ENCODE measurements at places on chromosomes 2 and 18.
A peak's percentile ranks its signal among the peaks of the same experiment; 100 is the strongest.

DNA sequence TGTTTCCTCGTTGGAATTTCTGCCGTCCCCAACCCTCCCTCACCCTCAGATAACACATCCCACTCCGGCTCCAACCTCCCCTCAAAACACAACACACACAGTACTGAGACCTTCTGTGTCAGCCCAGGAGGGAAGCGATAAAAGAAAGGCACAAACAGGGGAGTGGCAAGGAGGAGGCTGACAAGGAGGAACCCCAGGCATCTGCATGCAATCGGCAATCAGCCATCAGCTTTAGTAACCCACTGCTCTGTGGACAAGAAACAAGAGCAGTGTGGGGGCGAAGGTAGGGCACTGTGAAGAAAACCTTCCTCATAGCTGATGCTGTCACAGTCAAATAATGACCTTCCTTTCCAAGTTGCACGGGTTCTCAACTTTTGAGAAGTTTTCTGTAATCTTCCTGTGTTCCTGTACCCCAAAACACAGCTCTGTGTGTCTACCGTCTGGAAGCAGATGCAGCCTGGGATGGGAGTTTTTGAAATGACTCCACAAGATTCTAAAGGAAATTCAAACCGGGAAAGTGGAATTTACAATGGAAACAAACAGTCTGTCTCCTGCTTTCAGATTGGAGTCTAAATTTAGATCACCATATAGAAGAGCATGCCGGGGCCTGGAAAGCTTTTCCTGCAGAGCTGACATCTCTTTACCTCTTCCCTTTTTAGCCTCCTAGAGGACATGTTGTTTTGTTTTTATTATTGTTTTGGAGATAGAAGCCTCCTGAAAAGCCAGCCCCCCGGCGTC lies 16.4 kb upstream of the LPIN2 start:
- peak; percentile 73 for DNase-seq

DNA sequence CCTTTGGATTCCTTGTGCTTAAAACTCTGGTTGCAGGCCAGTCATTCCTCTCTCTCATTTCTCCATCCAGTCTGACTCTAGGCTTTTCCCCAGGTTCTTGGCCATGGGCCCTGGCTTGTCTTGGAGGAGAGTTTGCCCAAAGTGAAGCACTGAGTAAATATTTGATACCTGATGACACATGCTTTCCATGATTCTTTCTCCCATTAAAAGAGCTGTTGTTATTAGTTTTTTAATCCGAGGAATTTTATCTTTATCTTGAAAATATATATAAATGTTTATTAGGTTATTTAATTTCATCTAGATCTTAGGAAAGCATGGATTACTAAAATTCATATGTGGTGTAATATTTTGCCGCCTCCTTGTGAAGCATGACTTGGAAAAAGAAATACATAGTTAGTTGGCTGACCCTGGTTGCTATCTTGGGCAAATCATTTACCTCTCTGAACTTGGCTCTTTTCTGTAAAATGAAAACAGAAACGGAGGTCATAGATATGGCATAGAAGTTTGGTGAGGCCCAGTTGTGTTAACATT lies 650.1 kb downstream of the SLC4A3 start:
- peak; percentile 95 for DNase-seq

- DNase-seq: peak; percentile 89
These were observed 20.9 kb upstream of the COL6A3 start for GRCh38 chr2:237434866-237435311.

- DNase-seq: no peak
These were observed 382.6 kb upstream of the ZNF804A start for GRCh38 chr2:184215745-184216144.

DNA sequence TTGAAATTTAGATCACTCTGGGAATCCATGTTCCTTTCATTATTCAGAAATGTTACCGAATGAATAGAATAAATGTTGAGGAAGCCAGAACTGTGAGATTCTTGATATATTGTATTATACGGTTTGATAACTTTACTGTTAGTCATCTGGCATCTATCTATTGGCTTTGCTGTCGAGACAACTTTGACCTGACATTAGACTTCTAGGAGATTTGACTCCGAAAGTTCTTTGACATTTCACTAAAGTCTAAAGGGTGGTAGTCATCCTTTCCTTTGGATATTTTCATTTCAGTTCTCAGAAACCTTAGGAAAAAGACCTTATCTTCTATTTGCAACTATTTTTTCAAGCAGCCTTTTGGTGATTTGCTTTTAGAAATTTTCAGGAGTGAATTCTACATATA lies 1.9 kb downstream of the BMPR2 start:
- peak; percentile 15 for DNase-seq
